NCI-H2081 treated with DMSO at 0.1 percent for 48 hours (cell line): ENCODE measurements at places on chromosomes 2 and 18.

- no peak for DNase-seq
Observed at GRCh38 chr2:42725657-42726056, 38.3 kb downstream of the OXER1 start.

- DNase-seq = no peak
Observed at GRCh38 chr2:127029350-127030051, 77.5 kb downstream of the BIN1 start.

GRCh38 chr18:4807604-4808293 lies 352.6 kb upstream of the DLGAP1 start:
- DNase-seq = no peak

DNA sequence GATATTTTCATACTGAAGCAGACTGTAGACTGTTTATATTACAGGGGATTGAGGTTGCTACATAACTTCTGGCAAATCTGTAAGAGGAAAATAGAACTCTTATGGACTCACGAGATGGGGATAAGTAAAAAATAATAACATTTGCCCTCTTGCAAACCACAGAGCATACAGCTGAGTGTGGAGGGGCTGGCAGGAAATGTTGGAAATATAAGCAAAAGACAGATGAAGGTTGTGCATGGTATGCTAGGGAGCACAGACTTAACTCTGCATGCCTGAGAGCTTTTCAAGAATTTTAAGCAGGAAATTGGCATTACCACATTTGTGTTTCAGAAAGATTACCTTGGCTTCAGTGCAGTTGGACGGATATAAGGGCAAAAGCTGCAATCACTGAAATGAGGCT lies 411.1 kb downstream of the RAD51AP2 start:
- no peak for DNase-seq

GRCh38 chr18:40380686-40381439 lies 1574.2 kb upstream of the PIK3C3 start:
- DNase-seq = no peak
